ENCODE measurements at places on chromosomes 7 and 10.

DNA sequence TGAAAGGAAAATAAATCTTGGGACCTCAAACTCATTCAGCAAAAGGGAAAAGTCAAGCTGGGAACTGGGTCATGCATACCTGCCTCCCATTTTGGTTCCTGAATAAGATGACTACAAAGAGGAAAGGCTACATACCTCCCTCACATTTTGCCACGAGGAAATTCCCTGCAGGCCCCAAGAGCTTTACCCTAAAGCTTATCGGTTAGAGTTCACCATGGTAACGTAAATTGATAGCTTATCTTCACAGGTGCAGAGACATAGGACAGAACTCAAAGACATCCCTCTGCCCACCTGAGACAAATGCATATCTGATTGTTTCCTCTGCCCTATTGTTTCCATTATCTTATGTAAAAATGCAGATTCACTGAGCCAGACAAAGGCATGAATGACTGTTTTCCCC is 31.5 kb upstream of the GRB10 start:
- DNase-seq: no peak

GRCh38 chr10:14385596-14386593 is 55.2 kb upstream of the FRMD4A start:
- no peak for DNase-seq

GRCh38 chr7:87767827-87768226 is 108.3 kb downstream of the SLC25A40 start:
- DNase-seq: no peak

- no peak for DNase-seq
These were observed 3.1 kb upstream of the STK32C start for GRCh38 chr10:132310701-132311337.

- DNase-seq: no peak
These were observed 24.6 kb downstream of the GLRX3 start for GRCh38 chr10:130160775-130161174.

GRCh38 chr10:109247814-109248213 is 675.5 kb downstream of the XPNPEP1 start:
- no peak for DNase-seq

DNA sequence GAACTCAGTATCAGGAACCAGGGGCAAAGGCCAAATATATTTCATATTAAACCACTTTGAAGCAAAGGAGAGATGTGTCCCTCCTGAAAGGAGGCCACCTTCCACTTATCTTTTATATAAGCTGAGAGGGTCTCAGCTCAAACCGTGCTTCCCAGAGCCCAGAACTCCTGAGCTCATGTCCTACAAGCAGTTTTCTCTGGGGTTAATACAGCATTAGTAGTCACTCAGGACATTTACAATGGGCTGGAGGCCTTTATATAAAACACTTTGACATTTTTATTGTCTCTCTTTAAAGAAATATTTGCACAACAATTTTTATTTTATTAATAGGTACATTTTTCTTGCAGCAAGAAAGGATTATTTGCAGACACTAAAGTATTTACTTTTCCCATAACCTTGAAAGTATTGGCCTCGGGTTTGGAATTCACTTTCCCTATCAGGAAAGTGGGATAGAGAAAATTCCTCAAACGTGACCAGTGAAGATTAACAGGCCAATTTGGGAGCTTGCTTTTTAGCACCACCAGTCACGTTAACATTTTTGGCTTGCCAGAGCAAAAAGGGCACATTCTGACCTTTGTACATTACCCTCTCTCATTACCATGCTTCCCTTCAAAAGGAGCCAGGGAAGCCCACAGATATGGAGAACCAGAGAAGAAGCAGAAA is 464.9 kb upstream of the NRP1 start:
- no peak for DNase-seq

GRCh38 chr7:4479367-4480039 is 202.6 kb upstream of the FOXK1 start:
- DNase-seq: no peak

DNA sequence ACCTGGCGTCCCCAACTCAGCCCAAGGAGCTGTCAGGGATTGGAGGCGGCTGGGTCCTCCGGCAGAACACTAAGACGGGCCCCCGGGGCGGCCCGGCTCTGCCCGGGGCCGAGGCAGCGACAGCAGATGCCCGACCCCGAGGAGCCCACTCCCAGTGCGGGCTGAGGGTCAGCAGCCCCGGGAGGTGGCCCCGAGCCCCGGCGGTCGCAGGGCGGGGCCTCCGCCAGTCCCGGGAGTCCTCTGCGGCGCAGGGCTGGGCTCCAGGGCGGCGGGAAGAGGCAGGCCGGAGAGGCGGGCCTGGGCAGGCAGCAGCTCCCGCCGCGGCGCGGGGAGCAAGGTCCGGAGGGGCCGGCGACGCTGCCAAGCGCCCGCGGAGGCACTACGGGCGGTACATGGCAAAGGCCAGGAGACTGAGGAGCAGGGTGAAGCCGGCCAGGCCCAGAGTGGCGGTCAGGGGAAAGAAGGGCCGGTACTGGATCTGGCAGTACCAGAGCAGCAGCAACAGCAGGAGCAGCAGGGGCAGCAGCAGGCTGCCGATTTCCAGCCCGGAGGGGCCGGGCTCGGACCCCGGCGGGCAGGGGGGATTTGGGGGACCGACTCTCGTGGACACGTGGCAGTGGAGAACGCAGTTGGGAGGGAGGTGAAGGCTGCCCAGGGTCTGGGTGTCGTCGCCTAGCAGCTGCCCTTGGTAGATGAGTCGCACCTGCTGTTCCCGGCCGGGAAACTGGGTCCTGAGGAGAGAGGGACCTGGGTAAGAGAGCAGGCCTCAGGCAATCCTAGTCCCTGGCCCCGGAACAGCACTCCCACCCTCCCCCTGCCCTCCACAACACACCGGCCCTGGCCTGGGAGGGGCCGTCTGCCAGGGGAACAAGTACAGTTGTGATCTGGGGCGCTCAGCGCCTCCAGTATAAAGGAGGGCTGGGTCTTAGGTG is 827 bp upstream of the FASTK start:
- DNase-seq: no peak

DNA sequence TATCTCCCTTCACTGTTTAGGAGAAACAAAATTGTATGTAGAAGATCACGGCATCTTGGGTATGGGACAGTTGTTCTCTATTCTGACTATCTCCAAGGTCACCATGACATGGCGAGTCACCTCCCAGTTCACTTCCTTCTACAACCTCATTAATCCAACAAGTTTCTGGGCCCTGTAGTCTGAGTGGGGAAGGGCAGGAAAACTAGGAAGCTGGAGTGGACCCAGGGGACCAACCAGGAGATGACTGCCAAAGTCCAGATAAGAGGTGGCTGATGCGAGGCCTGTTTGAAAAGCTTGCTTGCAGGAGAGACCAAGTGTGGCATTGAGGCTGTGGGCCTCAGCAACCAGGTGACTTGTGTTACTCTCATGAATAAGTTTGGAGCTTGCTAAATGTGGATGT is 584.9 kb downstream of the TNS3 start:
- DNase-seq: no peak
